Renal pelvis (tissue), 12 donors: ENCODE measurements at places on chromosomes 1 and 21.

- DNase-seq: no peak
These were observed 29.2 kb downstream of the CDCA8 start for GRCh38 chr1:37721565-37721964.

- DNase-seq: no peak
These were observed 1.0 kb upstream of the TSPEAR start for GRCh38 chr21:44712203-44713028.

DNA sequence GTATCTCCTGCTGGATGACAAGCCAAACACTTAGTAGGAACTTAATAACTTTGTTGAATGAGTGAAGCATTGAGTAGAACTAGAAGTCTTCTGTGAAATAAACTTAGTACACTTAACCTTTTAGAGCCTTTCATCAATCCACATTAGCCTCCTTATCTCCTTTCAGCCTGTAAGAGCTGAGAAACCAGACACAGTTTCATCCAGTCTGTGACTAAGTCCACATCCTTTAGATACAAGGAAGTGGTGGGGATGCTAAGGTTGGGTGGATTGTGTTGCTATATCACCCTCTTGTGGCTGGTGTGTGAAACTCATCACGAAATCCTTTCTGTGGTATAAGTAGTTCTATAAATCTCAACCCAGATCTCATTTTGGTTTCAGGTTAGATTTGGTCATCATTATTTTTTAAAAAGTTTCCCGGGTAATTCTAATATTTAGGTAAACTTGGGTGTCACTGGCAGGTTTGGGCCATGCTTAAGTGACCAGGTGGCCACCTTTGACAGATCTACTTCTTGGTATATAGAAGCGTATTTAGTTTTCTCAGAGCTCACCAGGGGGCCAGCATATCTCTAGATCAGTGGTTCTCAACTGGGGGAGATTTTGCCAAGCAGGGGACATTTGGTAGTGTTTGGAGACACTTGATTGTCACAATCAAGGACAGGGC, 27.8 kb upstream of the CD84 start:
- peak; percentile 42 for DNase-seq

DNA sequence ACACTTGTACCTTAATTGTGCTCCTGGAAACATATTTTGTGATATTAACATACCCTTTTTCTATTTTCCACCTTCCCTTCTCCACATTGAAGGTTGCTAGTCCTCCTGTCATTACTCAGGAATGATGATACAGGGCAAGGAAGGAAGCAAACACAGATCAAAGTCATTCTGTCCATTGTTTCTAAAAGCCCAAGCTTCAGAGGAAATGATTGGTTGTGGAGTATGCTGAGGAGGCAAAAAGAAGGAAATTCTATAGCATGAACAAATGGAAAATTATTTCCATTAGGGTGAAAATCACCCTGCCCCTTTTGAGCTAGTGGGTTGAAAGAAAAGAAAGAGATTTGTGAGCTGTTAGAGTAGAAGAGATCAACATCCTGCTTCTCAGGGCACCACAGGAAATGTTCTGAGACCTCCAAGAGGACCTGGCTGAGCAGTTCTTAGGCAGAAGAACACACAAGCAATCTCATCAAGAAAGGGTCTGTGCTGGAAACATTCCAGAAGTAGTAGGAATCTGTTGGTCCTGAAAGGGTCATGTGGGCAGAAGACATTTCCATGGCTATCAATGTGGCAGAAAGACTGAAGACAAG, 29.0 kb upstream of the PRRX1 start:
- no peak for DNase-seq

- DNase-seq: peak; percentile 61
These were observed 7.5 kb upstream of the ZNF648 start for GRCh38 chr1:182069028-182069466.

DNA sequence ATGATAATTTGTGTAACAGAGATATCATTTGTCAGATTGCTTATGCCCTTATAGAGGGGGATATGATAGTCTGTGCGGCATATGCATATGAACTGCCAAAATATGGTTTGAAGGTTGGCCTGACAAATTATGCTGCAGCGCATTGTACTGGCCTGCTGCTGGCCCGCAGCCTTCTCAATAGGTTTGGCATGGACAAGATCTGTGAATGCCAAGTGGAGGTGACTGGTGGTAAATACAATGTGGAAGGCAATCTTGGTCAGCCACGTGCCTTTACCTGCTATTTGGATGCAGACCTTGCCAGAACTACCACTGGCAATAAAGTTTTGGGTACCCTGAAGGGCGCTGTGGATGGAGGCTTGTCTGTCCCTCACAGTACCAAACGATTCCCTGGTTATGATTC, 82.4 kb downstream of the ZMYM4 start:
- no peak for DNase-seq

- no peak for DNase-seq
These were observed 31.9 kb downstream of the PRKCZ start for GRCh38 chr1:2082064-2082463.
